Hair follicle dermal papilla cell (primary cell): ENCODE measurements at places on chromosomes 16 and 17. TPM values are rescaled to one million over a fixed set of nuclear protein-coding genes. Genes with fewer than 3 reads are reported as not detected.

Gene PDILT
- not detected in 2 replicates for total RNA-seq

Gene KRT24
- total RNA-seq: not detected in 2 replicates

Gene MAPK8IP3
- total RNA-seq: 66.5 and 67.5 TPM in 2 replicates

Gene FOXF1
- 0.61 and 0.81 TPM in 2 replicates for total RNA-seq

Gene OR2C1
- 0.16 and 0.24 TPM in 2 replicates for total RNA-seq

Gene TMIGD1
- not detected in 2 replicates for total RNA-seq

Gene PPY
- total RNA-seq: not detected in 2 replicates

Gene RUNDC3A
- not detected in 2 replicates for total RNA-seq

Gene PERCC1
- total RNA-seq: not detected in 2 replicates

Gene NPIPA7
- 2.9 TPM in 1 of 2 replicates, not detected in the other for total RNA-seq

Gene TMC5
- not detected in 2 replicates for total RNA-seq

Gene CDC42EP4
- total RNA-seq: 45.5 and 64.1 TPM in 2 replicates

Gene MVD
- 111 and 124 TPM in 2 replicates for total RNA-seq

Gene AKAP10
- total RNA-seq: 25.3 and 31.8 TPM in 2 replicates

Gene TAT
- under 0.01 and 0.16 TPM in 2 replicates for total RNA-seq

Gene SYCE1L
- 0.32 TPM in 1 of 2 replicates, not detected in the other for total RNA-seq

Gene CCNF
- total RNA-seq: 6.0 and 6.7 TPM in 2 replicates

Gene RGS9
- total RNA-seq: 1.3 and 1.7 TPM in 2 replicates

Gene SLC9A5
- 3.0 and 4.1 TPM in 2 replicates for total RNA-seq
